ENCODE measurements at places on chromosomes 4 and X. TPM values are rescaled to one million over a fixed set of nuclear protein-coding genes. Genes with fewer than 3 reads are reported as not detected.

- DNase-seq = no peak
Observed at GRCh38 chrX:16993791-16994318, 47.4 kb downstream of the REPS2 start.

The STK32B gene
- 4.5 TPM for total RNA-seq

DNA sequence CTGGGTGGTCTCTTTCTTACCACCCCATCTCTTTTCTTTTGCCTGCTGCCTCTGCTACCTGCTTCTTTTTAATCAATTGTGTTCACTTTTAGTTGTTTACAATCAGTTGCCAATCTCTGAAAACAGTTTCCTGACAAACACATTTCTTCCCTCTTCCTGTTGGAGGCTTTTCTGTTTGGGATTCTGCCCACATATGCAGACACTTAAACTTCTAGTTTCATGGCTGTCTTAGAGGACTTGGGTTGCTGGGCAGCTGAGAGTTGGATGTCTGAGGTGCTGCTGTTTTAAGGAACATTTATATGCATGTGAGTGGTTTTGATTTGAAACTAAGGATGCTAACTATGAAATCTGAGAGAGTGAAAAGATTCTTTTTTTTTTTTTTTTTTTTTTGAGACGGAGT lies 112.3 kb upstream of the LIMCH1 start:
- DNase-seq = no peak

GRCh38 chrX:55663584-55663983 lies 40.4 kb downstream of the FOXR2 start:
- no peak for DNase-seq

- DNase-seq = no peak
Observed at GRCh38 chr4:144450526-144450925, 195.4 kb upstream of the HHIP start.

DNA sequence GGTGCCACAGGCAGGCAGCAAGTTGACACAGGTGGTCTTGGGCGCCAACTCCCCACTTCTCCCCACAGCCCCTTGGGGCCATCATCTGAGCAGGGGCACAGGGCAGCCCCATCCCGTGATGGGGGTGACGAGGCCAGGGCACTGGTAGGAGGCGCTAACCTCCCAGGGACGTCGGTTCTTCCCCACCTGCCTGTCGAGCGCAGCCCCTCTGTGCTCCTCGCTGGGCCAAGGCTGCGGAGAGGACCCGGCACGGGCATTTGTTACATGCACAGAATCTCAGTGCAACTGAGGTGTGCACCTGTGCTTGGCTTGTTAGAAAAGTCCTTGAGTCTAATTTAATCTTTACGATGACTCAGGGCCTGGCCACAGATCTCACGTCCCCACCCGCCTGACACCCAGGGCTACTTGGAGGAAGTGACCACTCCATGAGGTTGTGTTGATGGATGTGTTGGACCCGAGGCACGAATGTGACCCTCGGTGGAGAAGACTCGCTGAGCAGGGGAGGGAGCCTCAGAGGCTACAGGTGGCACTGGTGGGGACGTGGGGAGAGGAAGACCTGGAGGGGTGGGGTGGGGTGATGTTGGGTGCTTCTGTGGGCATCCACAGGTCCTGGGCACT lies 3.1 kb upstream of the SH3TC1 start:
- DNase-seq = no peak

- no peak for DNase-seq
Observed at GRCh38 chr4:10385994-10386394, 71.2 kb downstream of the ZNF518B start.

The XAGE1A gene
- total RNA-seq = not detected

Measured in thoracic aorta (tissue), 2 donors.